Fibroblast of upper back skin (primary cell): ENCODE measurements at places on chromosomes 3 and 15.

- DNase-seq: no peak
Measured at GRCh38 chr3:143436231-143436930, 316.8 kb downstream of the CHST2 start.

DNA sequence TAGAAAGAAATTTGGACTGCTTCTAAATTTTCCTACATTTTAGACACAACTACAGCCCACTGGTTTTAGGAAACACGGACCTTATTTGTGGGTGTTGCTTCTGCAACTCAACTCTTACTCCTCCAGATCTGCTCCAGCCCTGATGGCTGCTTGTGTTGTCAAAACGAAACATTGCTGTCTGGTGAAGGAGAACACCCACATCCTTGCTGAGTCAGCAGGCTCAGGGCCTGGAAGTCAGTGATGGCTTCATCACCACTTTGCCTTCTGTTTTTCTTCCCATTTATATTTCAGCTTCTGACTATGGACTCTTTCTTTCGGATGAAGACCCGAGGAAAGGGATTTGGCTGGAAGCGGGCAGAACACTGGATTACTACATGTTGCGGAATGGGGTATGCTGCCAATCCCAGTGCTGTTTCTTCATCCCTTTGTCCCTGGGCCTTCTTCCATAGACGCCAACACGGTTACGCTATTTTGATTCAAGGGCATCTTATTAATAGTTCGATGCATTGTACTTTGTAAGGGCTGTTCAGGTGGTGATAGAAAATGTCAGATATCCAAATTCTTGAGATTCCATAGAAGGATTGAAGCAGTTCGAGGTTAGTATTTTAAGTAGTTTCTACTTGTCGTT lies 392.6 kb upstream of the TPM1 start:
- DNase-seq: peak; percentile 58

GRCh38 chr15:40691737-40692136 lies 3.2 kb upstream of the RAD51 start:
- no peak for DNase-seq

GRCh38 chr3:63841704-63842103 lies 21.9 kb downstream of the THOC7 start:
- DNase-seq: no peak

DNA sequence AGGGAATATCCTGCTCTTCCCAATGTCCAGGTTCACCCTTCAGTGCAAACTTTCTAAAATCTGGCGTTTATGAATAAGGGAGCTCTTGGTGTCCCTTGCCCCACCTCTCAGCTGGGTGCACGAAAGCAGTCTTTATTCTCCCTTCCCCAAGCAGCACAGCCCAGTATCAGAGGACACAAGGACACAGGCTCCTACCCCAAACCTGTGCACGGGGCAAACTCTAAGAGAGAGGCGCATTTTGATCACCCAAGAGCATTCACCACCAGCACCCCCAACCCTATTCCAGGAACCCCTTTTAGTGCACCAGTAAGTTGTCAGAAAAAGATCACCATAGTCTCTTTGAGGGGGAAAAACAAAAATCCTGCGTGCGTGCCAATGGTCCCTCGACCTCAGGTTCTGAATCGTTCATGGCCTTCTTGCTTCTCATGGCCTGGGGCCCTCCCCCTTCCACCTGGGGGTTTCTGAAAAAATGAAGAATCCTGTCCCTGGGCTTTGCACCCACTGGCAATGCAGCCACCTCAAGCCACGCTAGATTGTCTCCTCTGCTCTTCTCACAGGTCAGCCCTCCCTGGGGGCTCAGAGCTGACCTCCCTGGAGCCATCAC lies 78.9 kb downstream of the FAM174B start:
- DNase-seq: no peak

DNA sequence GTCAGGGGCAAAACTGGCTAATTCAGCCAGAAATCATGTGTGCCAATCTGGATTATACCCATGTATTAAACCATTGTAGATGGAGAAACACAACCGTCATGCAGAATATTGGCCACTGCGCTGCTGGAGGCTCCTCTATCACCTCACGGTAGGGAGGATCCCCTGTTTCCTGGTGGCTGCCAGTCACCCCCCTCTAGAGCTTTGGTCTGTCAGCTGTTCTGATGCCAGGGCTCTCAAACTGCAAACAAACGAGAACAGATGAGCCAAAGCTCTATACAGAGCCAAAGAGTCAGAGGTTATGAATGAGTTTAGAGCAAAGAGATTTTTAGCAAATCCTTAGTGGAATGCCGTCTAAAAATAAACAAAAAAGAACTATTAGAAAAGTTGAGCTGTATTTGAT lies 62.5 kb downstream of the IL20RB start:
- DNase-seq: no peak

- peak; percentile 21 for DNase-seq
Measured at GRCh38 chr3:185716436-185717108, 108.3 kb downstream of the IGF2BP2 start.

GRCh38 chr3:174229916-174230315 lies 629.2 kb upstream of the NAALADL2 start:
- DNase-seq: peak; percentile 87

DNA sequence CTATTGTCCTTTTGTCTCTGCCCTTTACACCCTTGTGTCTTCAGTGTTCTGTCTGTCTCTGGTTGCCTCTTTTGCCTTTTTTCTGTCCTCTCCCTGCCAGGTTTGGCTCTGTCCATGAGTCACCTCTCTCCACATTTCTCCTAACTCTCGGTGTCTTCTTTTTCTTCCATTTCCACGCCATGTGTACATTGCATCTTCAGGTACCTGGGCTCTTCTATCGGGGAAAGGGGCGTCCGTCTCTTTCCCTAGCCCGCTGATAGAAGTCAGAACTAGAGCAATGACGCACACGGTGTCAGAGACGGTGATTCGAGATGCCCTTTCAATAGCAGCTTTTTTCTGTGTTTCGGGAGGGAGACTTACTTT lies 641 bp downstream of the OPA1 start:
- DNase-seq: no peak

DNA sequence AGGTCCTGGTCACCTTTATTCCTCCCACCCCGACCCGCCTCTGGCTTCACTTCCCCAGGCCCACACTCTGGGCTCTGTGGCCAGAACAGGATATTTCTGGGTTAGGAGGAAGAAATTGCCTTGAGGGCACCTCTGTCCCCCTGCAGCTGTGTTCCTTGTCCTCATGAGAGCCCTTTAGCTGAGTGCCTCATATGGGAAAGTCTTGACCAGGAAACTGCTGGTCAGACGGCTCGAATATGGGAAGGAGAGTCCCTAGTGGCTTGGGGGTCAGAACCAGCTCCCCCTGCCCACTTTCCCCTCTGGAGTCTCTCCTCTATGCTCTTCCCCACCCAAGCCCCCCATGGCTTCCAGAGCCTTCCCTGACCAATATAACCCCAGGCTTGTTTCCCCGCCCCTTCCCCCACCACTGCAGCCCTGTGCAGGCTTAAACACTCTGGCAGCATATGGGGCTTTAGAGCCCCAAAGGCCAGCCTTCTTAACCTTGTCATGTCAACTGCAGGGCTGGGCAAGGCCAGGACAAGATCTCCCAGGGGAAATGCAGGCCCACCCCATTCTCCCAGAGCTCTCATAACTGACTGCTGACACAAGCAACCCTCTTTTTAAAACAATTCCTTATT lies 36.4 kb downstream of the SEC22C start:
- no peak for DNase-seq

DNA sequence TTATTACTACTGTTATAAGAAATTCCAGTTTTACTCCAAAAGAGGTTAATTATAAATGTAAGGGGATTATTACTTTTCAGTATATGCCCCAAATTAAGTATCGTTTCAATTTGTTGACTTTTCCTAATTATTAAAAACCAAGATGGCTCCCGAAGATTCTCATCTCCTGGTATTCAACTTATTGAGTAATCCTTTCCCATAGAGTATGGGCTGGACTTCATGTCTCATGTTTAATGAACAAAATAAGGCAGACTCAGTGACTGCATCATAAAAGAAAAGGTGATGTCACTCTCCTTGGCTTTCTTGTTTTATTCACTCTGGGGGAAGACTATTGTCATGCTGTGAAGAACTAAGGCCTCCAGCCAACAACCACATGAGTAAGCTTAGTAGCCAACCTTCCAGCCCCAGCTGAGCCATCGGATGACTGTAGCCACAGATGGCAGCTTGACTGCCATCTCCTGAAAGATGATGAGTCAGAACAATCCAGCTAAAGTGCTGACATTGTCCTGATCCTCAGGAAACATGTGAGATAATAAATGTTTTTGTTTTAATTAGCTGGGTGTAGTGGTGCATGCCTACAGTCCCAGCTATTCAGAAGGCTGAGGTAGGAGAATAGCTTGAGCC lies 17.3 kb downstream of the IGF2BP2 start:
- peak; percentile 83 for DNase-seq

DNA sequence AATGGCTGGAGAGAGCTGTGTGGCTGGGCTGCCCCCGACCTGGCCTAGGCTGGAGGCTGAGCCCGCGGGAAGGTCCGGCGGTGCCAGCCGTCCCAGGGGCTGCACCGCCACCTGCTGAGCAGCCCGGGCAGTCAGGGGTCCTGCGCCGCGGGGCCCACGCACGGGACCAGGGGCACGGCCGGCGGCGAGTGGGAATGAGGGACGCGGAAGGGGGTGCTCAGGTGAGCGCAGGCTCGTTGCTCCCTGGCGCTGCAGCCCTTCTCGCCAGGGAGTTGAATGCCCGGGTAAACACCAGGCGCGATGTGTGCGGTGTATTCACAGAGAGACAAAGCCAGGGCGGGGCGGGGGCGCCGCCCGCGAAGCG lies 666 bp upstream of the SEMA3F start:
- no peak for DNase-seq

DNA sequence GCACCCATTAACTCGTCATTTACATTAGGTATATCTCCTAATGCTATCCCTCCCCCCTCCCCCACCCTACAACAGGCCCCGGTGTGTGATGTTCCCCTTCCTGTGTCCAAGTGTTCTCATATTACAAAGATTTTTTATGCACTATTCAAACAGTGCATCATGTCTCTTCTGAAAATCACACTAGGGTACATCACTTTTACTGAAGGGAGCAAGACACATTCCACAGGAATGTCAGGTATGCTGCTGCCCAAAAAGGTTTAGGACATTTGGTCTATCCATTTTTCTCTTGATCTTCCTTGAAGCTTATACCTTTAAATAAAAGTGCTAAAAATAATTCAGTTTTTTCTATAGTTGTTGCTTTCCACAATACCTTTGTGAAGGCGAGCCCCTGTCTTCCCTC lies 9.2 kb upstream of the EPHA3 start:
- peak; percentile 45 for DNase-seq

GRCh38 chr3:13524979-13525669 lies 23.8 kb upstream of the FBLN2 start:
- DNase-seq: peak; percentile 81

DNA sequence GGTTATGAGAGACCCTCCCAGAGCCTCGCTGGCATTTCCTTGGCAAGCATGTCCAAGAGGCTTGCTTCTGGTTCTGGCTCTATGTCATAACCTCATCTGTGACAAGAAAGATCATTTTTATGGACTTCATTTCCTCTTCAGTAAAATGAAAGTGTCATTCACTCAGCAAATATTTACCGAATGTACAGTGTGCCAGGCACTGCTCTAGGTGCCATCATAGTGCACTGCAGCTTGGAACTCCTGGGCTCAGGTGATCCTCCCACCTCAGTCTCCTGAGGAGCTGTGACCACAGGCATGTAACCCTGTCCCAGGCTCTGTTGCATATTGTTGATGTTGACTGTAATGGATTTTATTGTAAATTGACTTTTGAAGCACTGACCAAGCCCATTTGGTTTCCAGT lies 18.7 kb upstream of the ITPKA start:
- DNase-seq: no peak

DNA sequence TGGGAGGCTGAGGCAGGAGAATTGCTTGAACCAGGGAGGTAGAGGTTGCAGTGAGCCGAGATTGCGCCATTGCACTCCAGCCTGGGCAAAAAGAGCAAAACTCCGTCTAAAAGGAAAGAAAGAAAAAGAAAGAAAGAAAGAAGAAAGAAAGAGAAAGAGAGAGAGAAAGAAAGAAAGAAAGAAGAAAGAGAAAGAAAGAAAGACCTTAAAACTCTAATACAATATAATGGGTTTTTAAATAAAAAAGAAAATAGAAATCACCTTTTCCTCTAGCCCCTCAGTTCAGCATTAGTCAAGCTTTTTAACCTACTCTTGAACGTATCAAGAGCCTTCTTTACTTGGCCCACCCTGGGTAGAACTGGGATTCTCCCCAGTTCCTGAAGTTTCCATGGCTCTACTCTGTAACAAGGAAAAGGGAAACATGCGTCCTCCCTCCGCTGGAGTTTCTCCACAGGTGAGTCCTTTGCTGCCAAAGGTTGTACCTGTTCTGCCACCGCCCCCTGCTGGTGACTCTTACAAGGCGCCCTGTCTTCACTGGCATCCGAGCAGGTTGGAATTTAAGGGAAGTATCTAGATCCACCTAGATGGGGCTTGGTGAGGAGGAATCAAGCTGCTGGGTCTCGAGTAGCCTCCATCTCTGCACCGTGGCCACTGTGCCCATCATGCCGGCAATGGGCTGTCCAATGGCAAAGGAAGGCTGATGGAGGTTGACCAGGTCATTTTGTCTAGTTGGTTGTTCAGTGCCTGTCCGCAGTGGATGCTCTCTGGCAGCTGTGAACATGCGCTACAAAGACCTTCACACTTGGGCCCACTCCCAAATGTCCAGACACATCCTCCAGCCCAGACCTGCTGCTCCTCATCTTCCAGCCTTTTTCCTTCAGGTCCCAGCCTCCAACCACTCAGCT lies 20.6 kb upstream of the EPHB3 start:
- no peak for DNase-seq

DNA sequence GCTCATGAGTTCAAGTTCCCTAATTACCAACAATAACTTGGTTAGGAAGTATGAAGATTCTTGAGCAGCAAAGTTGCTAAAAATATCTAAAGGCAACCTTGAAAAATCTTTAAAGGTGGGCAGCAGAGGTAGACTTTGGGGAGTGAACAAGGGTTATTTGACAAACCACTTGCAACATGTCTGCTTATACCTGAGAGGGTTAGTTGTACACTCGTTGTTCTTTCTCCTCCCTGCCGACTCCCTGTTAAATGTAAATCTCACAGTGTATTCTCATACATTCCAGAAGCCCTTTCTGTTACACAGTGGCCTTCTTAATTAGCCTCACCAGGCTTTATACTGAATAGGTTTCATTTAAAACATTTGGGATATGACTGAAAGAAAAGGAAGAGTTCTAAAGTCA lies 121.7 kb downstream of the ARNT2 start:
- no peak for DNase-seq

DNA sequence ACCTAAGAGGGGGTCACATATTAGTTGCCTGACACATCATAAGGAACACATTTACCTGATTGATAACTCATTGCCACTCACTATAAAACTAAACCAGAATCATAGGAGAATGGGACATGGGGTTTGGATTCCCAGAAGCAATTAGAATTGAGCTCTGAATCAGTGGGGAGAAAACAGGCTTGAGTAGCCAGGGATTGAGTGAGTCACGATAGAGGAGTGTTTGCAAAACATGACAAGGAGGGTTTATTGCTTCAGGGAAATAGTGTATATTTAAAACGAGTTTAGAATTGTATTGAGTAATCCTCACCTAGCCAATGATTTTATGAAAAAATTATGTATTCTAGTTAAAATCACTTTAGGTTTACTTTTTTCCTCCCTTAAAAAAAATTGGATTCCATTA lies 101.1 kb upstream of the THRB start:
- DNase-seq: peak; percentile 45

GRCh38 chr15:82985688-82986441 lies at the start of gene RAMAC:
TSS of gene RAMAC (plus strand) at chr15:82986210. CDS start at chr15:82989019, 2,809 bp downstream.
- DNase-seq: peak; percentile 97
